ENCODE measurements at places on chromosomes 11 and 22.

DNA sequence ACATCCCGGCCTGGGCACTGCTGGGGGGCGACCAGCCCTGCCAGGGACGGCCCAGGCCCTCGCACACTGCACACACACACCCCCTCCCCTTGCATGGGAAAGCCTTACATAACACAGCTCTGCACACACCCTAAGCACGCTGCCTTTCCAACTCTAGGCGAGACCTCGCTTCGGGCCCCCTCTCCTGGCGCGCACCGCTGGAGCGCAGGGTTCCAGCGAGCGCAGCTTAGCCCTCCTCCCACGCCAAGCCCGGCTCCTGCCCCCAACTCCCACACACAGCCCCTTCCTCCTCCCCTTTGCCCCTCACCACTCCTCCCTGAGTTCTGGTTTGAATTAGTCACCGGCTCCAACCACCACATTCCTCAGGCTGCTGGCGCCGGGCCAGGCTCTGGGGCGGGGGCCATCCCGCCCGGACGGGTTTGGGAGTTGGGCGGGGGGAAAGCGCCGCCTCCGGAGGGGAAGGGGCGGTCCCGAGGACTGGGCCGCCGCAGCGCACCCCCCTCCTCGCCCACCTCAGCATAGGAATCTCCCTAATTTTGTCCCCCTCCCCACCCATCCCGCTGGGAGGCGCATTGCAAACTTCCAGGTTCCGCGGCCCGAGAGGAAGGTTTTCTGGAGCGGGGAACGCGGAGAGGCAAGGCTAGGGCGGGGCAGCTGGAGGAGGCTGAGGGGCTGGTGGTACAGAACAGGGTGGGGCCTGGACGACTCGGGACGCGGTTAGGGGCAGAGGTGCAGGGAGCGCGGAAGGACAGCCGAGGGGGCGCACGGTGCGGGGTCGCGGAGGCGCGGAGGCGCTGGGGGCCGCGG is 966 bp downstream of the AHNAK start:
- peak; percentile 73 for DNase-seq

- no peak for DNase-seq
Measured at GRCh38 chr11:31786996-31787685, 24.0 kb downstream of the PAX6 start.

DNA sequence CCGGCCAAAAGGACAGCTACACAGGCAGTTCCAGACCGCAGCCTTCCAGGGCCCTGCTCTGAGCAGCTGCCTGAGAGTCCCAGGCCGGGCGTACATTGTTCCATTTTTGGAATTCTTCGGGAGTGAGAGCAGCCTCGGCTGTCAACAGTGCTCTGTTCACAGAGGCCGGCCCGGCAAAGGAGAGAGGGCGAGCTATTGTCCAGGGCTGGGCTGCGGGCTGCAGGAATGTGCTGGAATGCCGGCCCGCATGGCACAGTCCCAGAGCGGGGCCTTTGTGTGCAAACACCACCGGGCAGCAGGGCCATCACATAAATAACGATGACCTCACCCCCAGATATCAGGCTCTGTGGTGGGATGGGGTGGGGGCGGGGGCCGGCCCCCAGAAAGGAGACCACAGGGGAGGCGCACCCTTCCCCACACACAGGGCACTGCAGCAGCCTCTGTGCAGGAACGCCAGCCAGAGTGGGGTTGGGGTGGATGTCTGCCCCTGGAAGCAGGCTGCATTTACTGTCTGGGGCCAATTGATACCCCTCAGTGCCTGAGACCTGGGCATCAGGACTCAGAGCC is 15.8 kb downstream of the LINC01488 start:
- DNase-seq, result no peak

GRCh38 chr22:23714596-23715578 is 24.1 kb downstream of the RGL4 start:
- DNase-seq, result peak; percentile 42

DNA sequence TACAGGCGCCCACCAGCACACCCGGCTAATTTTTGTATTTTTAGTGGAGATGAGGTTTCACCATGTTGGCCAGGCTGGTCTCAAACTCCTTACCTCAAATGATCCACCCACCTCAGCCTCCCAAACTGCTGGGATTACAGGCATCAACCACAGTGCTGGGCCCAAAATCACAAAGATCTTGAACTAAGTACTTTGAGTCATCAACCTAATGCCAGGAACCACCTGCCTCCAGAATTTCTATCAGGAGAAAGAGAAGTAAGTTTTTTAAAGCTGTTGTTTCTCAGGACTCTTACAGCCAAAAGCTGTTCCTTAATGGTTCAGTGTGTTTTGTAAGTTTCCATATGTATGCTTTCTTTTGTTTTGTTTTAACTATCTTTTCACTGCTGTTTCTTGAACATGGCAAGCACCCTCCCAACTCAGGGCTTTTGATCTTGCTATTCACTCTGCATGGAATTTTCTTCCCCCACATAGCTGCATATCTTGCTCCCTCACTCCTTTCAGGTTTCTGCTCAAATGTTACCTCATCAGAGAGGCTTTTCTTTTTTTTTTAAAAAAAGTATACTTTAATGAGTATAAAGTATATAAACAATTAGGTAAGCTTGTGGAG is 6.0 kb upstream of the PAK1 start:
- DNase-seq, result no peak

GRCh38 chr11:62463121-62463542 is 44.3 kb downstream of the SCGB1A1 start:
- no peak for DNase-seq

GRCh38 chr11:705646-706438 is at the start of gene EPS8L2:
Gene EPS8L2 (plus strand): TSS chr11:706231. CDS start chr11:709408, 3,177 bp downstream.
- DNase-seq, result no peak

DNA sequence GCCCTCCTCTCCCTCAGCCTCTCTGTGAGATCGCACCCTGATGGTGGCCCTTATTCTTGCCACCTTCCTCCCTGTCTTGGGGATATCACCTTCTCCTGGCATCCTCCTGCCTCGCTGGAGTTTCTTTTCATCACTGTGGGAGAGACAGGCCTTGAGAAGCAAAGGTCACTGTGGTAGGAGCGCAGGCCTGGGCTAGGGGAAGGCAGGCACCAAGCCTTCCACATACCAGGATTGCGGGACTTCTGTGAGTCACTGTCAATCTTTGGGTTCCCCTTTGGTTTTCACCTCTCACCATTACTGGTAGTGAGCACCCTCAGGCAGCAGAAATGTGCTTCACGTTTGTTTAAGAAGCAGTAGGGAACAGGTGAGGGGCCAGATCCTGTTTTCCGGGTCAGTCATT is 31.2 kb upstream of the B3GAT1 start:
- no peak for DNase-seq

DNA sequence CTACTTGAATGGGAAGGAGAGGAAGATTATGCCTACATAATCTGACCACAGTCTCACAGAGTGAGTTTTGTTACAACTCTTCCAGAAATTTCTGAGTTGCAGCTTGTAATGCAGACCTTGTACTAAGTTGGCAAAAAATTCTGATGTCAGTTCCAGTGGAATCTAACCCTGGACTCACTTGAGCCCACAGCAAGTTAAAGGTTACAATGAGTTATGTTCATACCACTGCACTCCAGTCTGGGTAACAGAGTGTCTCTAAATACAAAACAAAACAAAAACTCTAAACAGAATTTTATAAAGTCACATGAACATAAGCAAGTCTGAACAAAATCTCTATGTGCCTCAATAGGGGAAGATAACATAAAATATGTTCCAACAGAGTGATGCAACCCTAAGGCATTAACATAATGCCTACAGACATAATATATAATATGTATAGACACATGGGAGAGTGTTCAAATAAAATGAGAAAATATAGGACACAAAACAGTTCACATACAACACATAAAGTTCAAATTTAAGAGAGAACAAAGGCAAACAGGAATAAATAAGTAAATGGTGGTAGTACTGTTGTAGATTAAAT is 1.1 kb downstream of the GLYAT start:
- no peak for DNase-seq

- peak; percentile 58 for DNase-seq
Measured at GRCh38 chr11:17544181-17544622, at the start of gene USH1C. Gene USH1C (minus strand): TSS chr11:17544416. CDS start chr11:17544307, 109 bp downstream.

DNA sequence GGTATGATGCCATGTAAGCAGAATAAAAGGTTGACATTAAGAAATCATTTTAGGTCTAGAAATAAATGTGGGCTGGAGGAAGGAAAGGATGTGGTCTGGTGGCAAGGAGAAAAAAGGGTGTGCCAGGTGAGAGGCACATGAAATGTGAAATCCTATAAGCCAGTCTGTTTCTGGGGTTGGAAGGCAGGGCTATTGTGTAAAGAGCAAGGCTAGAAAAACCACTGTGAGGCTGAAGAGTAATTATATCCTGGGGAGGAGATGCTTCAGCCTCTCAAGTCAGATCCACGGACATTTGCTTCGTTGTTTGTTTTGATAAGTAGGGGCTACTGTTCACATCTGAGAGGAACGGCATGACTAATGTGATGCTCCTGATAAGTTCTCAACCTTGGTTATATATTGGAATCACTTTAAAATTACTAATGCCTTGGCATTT is 77.5 kb upstream of the CTSC start:
- no peak for DNase-seq

- no peak for DNase-seq
Measured at GRCh38 chr11:107370390-107370789, 87.2 kb downstream of the CWF19L2 start.

GRCh38 chr11:20158597-20159257 is 1.5 kb downstream of the DBX1 start:
- DNase-seq, result peak; percentile 34

DNA sequence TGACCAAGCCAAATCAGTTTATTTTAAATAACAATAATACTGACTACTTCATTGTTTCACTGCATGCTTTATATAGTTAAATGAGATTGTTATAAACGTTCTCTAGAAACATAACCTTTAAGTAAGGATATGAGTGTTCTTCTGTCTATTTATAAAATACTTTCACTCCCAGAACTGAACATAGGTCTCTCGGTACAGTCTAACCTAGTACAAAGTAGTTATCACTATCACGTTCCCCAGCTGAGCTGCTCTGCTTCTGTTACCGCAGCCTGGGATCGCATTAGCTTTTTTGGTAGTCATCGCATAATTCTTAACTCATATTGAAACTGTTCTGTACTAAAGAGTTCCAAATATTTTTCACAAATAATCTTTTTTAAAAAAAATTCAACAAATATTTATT is 143.6 kb downstream of the WNT11 start:
- no peak for DNase-seq

DNA sequence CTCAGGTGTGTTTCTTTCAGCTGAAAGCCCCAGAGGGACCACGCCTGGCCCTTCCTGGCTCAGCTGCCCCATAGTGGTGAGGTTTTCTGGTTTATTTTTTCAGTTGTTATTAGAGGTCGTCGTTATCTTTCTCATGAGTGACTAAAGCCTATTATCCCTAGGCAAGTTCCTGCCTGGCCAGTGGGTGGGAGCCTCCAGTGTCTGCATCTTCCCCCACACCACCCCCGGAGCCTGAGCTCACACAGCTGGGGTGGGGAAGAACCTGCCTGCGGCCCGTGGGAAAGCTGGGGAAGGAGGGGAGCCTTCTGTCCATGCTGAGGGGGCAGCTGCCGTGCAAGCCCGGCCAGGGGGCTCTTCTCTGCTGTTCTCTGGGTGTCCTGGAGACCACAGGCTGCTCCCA is 24.3 kb upstream of the PPFIA1 start:
- DNase-seq, result no peak

DNA sequence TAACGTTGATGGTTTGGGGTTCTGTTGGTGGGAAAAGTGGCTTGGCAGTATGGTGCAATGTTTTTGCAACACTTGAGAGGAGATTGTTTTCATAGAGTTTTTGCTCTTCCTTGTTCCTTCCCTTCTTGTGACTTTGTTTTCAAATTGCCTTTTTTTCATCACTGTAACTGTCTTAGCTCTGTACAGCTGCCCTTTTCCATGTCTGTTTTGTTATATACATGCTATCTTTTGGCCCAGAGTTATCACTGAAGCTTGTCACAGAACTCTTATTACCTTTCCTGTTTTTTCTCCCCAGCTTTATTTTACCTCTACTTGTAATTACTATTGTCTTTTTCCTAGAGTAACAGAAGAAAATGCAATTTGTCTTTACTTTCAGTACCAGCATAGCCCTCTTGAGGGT is 154.1 kb downstream of the DDX10 start:
- DNase-seq, result no peak

- peak; percentile 97 for DNase-seq
Measured at GRCh38 chr11:17207317-17208256, at the start of gene PIK3C2A. Gene PIK3C2A (minus strand): TSS chr11:17207986. CDS start chr11:17169741, 38,245 bp downstream.

GRCh38 chr22:17841836-17842235 is 67.6 kb upstream of the BID start:
- no peak for DNase-seq

DNA sequence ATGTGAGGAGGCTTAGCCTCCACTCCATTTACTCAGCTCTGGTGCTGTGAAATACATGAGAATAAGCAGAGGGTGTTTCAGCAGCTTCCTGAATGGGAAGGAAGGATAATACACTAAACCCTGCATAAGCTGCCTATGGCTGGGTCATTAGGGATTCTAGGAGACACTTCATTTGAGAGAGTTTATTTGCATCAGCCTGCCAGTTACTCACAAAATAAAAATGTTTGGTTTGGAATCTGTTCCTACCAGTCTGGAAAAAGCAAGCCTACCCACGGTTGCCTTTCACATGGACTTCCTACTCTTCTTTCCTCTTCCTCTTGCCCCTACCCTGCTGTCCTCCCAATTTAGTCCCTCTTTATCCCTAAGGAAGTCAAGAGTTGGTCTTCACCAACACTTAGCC is 20.5 kb downstream of the SLC1A2 start:
- DNase-seq, result no peak

GRCh38 chr11:2102132-2102882 is 36.9 kb downstream of the IGF2 start:
- DNase-seq, result no peak

GRCh38 chr11:83680321-83680720 is 394.2 kb upstream of the CCDC90B start:
- no peak for DNase-seq

DNA sequence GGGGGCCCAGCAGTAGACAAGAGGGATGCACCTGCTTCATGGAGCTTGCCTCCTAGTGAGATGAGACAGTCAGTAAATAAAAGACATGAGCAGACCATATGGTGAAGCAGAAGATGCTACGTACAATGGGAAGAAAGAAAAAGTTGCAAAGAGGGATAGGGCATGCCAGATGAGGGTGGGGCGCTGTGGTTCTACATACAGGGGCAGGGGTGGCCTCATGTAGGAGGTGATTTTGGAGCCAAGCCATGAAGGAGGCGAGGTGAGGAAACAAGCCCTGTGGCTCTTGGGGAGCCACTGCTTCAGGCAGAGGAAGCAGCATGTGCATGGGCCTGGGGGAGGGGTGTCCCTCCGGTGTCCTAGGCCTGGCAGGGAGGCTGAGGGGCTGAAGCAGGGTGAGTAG is 15.2 kb downstream of the NAT10 start:
- no peak for DNase-seq

DNA sequence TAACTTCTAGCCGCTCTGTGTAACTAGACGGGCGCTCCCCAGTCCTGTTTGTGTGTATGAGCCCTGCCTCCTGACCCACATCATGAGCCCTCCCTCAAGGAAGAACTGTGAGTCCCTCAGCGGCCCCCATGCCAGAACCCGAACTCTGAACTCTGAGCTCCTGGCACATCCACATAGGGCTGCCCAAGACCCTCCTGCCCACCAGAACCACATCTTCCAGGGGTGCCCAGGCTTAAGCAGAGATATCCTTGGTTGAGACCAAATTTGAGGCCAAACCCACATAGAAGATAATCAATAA is 3.0 kb downstream of the TRIM29 start:
- no peak for DNase-seq
